ENCODE measurements at places on chromosomes 5 and 9.
A peak's percentile ranks its signal among the peaks of the same experiment; 100 is the strongest.

GRCh38 chr5:110397281-110397680 is 329.2 kb downstream of the TMEM232 start:
- DNase-seq: no peak

- peak; percentile 47 for DNase-seq
Observed at GRCh38 chr5:94745786-94746730, 127.6 kb downstream of the SLF1 start.

DNA sequence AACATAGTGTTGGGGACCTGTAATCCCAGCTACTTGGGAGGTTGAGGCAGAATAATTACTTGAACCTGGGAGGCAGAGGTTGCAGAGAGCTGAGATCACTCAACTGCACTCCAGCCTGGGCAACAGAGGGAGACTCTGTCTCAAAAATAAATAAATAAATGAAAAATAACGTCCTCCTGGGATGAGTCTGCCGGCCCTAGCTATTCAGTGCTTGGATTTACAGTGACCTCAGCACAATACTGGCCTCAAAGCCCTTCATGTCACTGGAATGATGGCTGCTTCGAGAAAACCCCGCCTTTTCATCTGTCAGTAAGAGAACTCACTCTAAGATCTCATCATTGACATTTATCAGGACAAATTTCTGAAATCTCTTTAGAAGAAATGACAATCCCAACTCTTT is 35.5 kb downstream of the SOX30 start:
- DNase-seq: no peak

GRCh38 chr5:76594107-76594506 is 29.1 kb downstream of the F2RL2 start:
- DNase-seq: no peak

GRCh38 chr5:13339093-13339492 is 605.4 kb downstream of the DNAH5 start:
- DNase-seq: no peak

DNA sequence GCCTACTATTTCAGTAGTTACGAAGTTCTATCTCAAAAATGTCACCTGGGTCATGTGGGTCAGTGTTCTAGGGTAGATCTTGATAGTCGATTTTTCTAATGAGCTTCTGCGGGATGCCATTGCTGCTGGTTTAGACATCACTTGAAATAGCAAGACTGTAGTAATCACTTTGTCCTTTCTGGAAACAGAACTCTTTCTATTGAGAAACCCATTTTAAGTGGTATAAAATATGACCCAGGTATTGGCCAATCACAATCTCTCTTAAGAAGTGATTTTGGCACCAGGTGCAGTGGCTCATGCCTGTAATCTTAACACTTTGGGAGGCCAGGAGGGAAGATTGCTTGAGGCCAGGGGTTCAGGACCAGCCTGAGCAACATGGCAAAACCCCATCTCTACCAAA is 17.6 kb downstream of the ARRDC3 start:
- DNase-seq: no peak

- DNase-seq: no peak
Observed at GRCh38 chr5:115423541-115423940, 121.0 kb downstream of the FEM1C start.

GRCh38 chr9:104090578-104090977 is 3.5 kb upstream of the SMC2 start:
- no peak for DNase-seq

DNA sequence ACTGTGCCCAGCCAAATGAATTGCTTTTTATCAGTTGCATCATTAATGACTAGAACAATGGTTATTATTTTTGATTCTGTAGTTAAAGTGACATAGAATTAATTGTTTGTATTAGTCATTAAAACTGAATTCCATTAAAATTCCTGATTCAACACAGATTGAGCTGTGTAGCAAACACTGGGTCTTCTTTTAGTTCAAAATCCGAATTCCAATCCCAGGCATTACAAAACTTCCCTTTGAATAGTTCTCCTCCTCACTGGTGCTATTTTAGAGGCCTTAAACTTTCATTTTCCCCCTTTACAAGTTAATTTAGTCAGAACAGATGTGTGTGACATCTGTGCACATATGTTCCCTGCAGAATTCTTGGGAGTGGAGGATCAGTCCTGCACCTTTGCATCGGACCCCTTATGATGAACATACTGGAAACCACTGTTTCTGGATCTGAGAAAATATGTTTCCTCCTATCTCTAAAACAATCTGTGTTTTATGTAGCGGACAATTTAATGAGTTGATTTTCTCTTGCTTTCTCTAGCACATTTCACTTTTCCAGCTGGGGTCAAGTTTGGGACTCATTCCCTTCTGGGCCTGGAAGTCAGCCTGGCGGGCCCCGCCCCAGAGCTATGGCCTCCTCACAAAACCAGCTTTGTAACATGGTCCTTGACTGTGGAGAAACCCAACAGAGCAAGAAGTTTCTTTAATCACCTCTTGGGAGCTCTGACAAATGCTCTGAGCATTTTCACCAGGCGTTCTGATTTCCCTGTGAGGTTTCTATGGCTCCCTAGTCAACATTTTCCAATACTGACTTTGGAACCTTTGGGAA is 87.9 kb upstream of the MAMDC2 start:
- no peak for DNase-seq

- no peak for DNase-seq
Observed at GRCh38 chr5:6342689-6343315, 35.5 kb downstream of the MED10 start.

GRCh38 chr9:95494022-95494415 is 22.8 kb downstream of the PTCH1 start:
- DNase-seq: no peak

DNA sequence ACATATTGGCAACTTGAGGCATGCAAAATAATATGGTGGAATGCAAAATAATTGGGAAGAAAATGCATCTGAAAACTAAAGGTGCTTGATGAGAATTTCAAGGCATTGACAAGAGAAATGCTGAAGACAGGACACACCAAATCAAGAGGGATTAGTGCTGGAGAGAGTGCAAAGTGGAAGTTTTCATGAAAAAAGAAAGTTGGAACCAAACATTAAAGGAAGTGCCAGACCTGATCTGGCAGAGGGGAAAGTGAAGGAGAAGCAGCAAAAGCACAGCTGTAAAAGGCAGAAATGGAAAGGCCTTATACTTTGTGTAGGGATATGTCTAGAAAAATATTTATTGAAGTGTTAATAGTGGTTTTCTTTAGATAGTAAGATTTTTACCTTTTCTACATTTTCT is 35.3 kb upstream of the FYB1 start:
- DNase-seq: no peak

- DNase-seq: no peak
Observed at GRCh38 chr5:21581508-21581907, 1271.6 kb downstream of the CDH12 start.

DNA sequence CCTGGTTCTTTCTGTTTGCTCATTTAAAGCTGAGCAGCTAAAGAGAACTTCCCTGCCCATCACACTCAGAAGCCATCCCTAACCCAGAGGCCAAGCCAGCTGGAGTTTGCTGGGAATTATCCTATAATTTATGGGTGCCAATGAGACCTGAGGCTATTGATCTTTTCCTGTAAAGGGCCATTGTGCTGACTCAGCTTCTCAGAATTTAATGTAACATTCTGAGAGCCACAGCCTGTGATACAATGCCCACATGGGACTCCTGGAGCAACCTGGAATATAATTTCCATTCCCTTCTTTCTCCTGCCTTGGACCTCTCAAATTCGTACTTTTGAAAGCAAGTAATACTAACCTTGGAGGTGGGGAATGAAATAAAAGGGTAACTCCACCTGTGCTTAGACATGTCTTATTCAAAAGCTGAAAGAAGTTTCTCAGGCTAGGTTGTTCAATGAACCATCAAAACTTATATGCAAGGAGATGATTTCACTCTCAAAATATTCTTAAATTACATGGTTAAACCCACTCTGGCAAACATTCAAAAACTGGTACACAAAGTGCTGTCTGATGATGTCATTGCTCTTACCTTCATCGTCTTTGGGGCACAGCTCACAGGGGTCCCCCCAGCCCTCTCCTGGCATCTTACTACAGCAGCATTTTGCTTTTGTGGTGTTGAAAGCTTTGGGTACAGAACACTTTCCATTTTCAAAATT is 206.7 kb downstream of the SLC12A2 start:
- peak; percentile 21 for DNase-seq

DNA sequence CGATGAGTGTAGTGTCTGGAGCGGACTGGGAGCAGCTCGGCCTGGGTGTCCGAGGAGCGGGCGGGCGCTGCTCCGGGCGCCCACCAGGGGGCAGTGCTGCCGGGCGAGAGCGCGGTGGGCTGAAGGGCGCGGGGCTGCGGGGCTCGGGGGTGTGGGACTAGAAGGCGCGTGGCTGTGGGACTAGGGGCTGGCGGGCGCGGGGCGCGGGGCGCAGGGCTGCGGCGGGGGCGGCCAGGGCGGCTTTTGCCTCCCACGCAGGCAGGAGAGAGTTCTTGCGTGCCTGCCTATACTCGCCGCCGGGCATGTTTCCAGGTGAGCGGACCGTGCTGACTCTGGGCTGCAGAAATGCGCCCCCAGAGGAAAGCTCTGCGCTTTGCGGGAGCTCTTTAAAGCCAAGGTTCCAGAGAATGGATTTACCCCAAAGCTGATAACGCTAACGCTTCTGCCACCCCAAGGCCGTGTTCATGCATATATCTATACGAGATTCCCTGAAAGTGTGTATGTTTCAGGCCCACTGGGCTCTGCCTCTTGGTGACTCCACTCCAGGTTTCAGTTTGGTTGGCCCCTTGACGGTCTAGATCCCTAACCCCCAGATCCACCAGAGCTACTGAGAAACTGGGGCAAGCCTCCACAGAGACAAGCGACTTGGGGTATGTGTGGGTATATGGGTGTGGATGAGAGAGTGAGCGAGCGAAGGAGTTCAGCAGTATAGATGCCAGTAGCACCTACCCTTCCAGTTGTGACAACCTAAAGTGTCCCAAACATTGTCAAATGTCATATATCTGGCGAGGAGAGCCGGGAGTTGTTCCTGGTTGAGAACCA is 56.2 kb downstream of the ACER2 start:
- peak; percentile 33 for DNase-seq

DNA sequence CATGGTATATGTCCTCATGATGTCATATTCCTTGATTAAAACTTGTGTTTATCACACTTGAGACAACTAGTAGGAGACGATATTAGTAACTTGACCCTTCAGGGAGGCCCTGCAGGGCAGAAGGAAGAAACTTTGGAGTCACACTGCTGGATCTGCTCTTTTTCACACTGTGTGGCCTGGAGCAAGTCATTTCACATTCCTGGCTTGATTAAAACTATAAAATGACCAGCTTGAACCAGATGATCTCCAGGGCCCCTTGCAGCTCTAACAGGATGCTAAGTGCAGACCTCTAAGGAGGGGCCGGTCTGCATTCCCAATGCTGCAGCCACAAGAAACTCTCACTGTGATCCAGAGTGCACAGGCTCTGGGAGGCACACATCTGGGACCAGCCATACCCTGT is 146.4 kb upstream of the ZNF366 start:
- DNase-seq: no peak

DNA sequence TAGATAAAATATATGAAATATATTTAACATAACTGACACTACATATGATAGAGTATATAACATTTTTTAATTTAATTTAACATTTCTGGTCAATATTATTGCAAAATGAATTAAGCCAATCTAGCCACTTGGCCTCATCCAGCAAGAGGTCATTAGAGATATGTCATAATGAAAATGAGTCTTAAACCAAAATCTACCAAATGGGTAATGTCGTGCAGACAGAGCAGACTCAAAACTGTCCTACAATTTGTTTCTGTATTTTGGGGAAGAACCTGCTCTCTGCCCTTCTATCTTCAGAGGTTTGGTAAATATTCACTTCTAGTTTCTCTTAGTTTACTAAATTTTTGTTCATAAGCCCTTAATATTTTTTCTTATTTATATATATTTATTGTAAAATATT is 61.4 kb downstream of the ARHGEF28 start:
- no peak for DNase-seq

DNA sequence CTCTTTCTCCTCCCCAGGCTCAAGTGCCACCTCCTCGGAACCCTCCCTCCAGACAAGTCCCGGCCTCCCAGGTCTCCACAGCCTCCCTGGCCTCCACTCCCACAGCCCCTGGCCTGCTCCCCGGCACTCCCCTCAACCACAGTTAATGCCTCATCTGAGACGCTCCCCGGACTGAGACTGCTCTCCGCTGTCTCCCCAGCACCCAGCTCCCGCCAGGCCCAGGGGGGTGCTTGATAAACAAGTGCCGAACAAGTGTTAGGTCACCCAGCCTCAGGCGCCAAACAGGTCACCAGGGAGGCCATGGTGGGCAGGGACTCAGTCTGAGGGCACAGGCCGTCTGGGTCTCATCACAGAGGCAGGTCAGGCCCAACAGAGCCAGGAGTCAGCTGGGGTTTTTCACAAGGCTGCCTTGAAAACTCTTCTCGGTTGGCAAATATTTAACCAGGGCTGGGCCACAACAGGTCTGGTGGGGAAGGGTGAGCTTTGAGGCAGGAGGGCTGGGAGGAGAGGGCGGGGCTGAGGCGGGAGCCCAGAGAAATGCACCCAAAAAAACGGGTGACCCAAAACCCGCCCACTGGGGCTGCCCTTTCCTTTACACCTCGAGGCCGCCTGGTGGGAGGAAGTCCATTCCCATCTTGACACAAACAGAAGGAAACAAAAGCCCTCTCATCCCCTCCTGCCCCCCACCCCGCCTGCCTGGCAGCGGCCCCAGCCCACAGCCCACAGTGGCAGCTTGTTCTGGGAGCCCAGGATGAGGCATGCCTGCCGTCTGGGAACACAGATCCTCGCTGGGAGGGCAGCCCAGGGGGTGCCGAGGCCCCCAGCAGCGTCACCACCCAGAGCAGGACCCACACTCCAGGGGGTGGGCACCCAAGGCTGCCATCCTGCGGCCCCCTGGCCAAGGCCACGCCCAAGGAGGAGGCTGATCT is 66.6 kb upstream of the STXBP1 start:
- peak; percentile 99 for DNase-seq

- DNase-seq: no peak
Observed at GRCh38 chr9:98328770-98329169, 73.3 kb upstream of the TBC1D2 start.

- DNase-seq: no peak
Observed at GRCh38 chr5:105475401-105475800, 1912.8 kb upstream of the NUDT12 start.

DNA sequence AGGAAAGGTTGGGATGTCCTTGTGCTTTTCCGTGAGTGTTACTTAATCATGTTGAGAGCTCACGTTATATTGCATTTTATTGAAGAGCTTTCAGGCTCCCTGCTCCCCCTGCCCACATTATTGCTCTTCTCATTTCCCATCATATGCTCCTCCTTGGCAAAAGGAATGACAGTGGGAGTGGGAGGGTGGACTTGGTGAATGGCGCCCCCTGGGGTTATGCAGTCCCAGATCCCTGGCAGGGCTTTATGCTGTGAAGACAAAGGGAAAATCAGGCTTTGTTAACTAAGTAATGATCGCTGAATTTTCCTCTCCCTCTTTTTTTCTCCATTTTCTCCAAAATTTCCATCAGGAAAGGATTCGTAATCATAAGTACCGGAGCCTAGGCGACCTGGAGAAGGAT is 166.6 kb downstream of the SMARCA2 start:
- no peak for DNase-seq

- DNase-seq: no peak
Observed at GRCh38 chr9:136080716-136081112, 14.4 kb downstream of the NACC2 start.
